ENCODE measurements at places on chromosomes 12 and 14.

DNA sequence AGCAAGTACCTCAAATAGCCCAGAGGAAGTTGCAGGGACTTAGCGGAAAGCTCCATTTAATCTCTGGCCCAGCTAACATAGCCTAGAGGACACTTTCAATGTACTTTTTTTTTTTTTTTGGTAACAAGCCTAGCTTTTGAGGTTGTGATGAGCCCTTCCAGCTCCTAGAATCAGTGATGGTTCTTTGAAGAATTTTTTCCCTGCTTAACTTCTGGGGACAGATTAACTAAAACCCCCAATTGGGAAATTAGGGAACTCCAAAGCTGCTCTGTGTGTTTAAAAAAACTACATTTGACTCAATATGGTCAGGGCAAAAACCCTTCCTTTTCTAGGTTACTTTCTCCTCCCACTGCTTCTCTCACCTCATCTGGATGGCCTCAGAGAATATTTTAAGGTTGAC is 23.9 kb upstream of the ITGA5 start:
- DNase-seq: no peak

DNA sequence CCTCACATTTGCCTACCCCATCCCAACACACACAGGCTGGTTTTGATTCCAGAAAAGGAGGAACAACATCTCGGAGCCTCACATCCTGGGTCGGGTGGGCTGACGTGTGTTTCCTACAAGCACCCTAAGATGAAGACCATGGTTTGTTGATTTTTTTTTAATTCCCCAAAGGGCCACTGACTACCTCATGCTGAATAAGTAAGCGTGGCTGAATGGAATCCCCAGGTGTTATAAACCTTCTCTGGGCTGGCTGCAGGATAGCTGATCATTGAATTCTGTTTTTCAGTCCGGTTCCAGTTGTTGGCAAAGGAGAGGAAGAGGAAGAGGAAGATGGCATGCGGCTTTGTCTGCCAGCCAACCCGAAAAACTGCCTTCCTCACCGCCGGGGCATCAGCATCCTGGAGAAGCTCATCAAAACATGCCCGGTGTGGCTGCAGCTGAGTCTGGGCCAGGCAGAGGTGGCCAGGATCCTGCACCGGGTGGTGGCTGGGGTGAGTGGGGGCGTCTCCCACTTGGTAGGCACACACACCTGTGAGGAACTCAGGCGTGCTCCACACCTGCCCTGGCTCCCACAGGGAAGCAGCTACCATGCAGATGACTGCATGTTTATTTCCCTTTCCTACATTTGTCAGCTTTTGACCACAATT is 42.0 kb downstream of the RIN3 start:
- no peak for DNase-seq

GRCh38 chr12:28946361-28946760 is 202.7 kb upstream of the FAR2 start:
- DNase-seq: no peak

DNA sequence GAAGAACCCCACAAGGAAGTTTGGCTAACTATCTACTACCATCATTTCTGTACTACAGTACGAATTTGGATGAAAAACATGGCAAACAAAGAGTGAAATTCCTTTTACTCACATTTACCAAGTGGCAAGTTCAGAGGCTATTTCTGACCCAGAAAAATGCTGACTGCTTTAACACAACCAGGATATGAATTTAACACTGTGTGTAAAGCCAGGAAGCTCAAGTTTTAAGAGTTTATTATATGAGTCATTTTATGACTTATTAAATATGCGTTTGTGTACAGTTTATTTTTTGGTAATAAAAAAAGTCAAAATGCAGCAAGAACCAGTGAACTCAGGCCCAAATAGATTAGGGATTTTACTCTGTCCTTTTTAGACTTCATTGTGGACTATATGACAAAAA is 58.4 kb upstream of the STAC3 start:
- no peak for DNase-seq

DNA sequence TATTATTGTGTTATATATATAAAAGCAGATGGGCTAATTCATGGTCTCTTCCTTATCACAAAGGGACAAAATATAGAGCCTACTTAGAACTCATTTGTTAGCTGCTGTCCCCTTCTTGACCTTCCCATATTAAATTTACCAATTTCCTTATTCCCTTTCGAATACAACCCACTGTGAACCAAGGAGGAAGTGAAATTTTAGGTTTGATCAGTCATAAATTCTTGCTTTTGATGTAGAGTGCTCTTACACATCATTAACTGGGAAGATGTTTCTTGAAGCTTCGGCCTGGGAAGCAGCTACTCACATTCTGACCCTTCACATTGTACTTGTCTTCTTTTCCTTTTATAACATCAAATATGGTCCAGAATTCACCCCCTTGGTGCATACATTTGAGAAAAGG is 579.0 kb downstream of the LRFN5 start:
- no peak for DNase-seq

DNA sequence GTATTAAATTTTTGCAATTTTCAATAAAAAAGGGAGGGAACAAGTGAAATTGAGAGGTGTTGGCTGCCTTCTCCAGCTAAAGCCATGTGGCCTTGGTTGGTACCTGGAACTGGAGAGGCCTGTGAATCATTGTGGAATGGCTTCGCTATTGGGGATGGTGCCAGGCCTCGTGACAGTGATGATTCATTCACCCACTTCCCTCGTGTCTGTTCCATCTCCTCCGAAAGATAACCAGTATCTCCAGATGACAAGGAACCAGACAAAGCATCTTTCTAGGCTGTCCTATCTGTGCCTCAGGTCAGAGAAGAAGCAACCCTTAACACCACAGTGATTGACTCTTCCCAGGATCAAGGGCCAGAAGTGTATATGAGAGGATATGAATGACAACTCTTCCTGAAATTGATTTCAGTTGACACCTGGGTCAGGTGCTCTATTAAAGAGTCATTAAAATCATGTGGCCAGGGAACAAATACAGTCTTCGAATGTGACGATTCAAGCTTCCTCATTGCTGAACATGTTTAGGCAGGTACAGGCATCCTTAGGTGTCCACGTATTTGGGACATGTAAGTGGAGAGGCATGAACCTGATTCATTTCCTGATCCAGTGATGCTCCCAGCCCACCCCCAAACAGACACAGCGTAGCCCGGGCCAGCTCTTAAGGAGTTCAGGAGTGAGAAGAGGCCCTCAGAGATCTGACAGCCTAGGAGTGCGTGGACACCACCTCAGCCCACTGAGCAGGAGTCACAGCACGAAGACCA is at the start of gene RNASE7:
Gene RNASE7, plus strand, starts transcription at position 687 of the 758 bp plus-strand sequence. CDS start 631 bp downstream, outside the sequence.
- DNase-seq: no peak

DNA sequence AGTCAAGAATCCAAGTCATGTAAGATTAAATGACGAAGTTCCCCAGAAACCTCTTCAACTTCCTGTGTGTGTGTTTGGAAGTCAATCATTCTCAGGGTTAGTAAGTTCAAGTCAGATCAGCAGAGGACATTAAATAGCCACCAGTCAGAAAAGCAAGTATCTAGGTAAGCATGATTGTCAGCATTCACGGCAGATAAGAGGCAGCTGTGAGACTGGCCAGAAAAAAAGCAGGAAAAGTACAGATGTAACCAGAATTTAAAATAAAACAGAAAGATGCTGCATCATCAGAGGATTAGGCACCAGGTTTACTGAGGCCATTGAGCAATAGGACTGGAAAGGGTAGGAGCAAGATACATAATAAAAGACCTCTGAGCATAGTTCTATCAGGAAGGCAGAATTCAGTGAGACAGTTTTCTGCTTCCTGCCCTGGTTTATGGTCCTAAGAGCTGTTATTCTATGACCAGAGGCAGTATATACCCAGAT is 606.9 kb downstream of the FSCB start:
- no peak for DNase-seq

DNA sequence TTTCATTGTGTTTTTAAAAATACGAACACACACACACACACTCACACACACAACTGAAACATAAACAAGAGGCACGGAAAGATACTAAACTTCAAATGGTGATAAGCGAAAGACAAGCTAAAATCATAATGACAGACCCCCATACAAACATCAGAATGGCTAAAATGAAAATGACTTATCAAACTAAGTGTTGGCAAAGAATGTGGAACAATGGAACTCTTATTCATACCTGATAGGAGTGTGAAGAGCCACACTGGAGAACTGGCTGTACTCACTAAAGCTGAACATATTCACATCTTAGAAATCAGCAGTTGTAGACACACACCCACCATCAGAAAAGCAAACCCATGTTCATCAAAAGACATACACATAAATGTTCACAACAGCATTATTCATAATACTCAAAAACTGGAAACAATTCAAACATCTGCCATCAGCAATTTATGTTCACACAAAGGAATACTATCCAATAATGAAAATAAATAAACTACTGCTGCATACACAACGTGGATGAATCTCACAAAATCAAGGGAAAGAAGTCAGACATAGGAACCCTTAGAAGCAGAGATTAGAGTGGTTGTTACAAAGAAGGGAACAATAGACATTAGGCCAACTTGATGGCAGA is 11.8 kb downstream of the STXBP6 start:
- DNase-seq: no peak

DNA sequence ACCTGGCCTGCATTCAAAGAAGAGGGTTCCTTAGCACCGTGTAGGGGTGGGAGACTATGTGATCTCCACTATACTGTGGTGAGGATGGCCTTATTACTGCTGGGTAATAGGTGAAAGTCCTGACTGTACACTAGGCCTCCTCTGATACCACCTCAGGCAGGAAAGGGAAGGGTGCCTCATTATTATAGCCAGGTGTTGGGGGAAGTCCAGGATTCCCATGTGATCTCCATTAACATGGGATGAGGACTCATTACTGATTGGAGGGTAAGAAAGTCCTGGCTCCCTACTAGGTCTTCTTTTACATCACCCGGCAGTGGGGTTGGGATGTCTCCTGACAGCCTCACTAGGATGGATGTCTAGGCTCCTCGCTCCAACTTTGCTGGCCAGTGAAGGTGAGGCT is 252.1 kb downstream of the LRIG3 start:
- no peak for DNase-seq

GRCh38 chr12:37672655-37673260 is 643.8 kb upstream of the ALG10B start:
- DNase-seq: no peak

- no peak for DNase-seq
Measured at GRCh38 chr14:74975059-74975810, 19.8 kb upstream of the PGF start.

GRCh38 chr12:8058506-8058905 is 7.7 kb downstream of the C3AR1 start:
- DNase-seq: no peak

DNA sequence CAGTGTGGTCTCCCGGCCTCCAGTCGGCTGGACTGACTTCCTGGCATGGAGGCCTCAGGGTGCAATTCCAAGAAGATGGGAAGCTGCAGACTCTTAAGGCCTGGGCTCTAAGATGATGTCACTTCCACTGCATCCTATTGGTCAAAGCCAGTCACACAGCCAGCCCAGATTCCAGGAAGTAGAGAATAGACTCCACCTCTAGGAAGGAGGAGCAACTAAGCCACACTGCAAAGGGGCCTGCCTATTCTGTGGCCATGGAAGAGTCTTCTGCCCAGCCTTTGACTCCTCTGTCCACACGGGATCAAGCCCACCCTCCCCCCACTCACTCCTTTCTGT is 103.9 kb upstream of the RFLNA start:
- peak; percentile 42 for DNase-seq

DNA sequence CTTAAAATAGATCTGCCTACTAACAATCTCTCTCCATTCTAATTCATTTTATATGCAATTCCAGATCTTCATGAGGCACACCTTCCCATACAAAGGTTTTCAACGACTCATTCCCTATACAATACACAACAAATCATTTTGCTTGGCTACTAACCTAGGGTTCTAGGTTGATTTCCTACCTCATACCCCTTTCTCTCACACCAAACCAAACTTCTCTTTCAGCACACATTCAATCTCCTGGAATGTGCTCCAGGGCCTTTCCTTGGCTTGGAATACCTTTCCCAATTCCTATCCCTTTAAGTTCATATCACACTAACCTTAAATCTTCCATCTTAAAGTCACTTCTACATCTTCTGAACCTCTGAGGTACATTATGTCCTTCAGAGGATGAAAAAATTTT is 38.7 kb upstream of the MTERF2 start:
- no peak for DNase-seq

DNA sequence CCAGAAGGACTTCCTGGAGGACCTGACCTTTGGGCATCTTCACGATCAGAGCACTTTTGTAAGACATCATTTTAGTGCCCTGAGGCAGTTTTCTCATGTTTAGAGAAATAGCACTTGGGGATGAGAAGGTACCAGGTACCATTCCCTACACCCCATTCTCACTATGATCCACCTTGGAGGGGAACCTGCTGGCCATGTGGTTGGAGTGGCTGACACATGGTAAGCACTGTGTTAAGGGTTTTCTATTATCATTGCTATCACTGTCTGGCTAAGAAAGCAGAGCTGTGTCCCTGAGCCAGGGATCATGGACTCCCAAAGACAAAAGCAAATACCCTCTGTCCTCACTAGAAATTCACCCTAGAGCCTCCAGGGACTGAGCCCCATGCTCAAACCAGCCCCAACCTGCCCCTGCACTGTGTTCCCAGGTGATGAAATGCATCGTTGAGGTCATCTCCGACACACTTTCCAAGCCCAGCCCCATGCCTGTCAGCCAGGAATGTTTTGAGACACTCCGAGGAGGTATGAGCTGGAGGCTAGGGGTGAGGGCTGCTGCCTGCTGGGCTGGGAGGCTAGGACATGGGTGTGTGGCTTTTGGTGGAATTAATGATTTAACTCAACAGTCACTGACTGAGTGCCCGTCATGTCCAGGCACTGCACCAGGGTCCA is 3.4 kb downstream of the CHGA start:
- no peak for DNase-seq

GRCh38 chr12:79452906-79453305 is 237.9 kb downstream of the PAWR start:
- no peak for DNase-seq

- no peak for DNase-seq
Measured at GRCh38 chr12:130975116-130975515, 21.4 kb downstream of the ADGRD1 start.

DNA sequence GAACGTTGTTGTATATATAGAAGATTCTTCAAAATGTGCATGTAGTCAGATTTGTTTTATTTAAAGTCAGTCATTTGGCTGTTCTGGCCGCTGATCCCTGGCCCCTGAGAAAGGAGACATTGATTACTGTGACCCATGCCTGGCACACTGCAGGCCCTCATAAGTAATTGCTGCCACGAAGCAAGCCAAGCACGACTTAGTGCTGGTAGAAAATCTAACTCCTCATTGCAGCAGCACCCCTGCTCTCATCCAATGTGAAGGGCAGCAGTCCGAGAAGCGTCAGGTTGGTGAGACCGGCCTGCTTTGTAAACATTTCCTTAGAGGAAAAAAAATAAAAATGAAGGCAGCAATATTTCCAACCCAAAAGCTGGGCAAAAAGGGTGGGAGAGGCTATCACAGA is 22.8 kb upstream of the TMTC2 start:
- no peak for DNase-seq

DNA sequence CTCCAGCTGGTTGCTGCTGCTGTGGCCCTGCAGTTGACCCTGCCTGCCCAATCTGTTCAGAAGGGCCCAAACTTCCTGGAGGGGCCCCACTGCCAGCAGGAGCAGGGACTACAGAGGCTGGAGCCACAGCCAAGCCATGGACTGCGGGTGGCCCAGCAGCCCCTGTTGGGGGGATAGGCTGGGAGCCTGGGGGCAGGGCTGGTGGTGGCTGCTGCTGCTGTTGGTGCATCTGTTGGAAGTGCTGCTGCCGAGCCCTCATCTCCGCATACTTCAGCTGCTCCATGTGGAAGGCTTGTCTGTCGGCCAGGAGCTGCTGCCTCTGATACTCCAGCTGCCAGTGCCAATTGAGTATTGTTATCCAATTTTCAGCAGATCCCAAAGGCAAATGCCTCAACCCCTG is 7.2 kb downstream of the MYL6 start:
- no peak for DNase-seq

GRCh38 chr12:10001171-10001776 is 2.4 kb upstream of the CLEC1B start:
- DNase-seq: no peak

GRCh38 chr14:32457213-32457920 is 128.3 kb downstream of the AKAP6 start:
- no peak for DNase-seq

All from DND-41 (cell line).